ENCODE measurements at places on chromosomes 4 and X.
A peak's percentile ranks its signal among the peaks of the same experiment; 100 is the strongest.

DNA sequence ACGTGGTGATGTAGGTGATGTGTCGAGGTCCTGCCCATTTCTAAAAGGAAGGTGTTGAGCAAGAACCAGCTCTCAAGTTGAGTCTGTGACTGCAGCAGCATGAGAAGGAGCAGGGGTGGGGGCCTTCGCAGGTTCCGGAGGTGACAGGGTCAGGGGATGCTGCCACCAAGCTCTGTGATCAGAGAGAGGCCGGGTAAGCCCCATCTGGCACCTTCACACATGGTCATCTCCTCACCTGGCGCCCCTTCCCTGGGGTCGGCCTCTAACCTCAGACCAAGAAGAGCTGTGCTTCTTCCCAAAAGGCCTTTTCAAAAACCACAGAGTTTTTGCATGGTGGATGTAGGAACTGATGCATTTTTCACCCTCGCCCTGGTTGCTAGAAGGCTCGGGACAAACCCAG, 137.6 kb downstream of the CPZ start:
- DNase-seq = peak; percentile 5

DNA sequence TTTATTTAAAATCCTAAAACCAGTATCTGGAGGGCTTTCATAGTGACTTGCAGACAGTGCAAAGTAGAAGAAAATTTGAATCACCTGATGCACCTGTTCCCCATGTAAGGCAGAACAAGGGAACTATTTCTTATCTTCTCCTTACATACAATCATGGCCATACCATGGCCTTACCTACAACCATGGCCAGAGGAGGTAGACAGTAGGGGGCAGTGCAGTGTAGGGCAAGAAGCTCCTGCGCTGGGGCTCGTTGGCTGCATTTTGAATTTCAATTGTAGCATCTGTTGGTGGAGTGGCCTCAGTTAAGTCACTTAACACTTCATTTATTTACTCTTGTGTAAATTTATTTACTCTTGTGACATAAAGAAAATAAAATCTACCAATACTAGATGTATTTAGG, 33.0 kb downstream of the GALNTL6 start:
- DNase-seq = peak; percentile 21

GRCh38 chrX:29890646-29891200, 324.6 kb upstream of the MAGEB2 start:
- no peak for DNase-seq

DNA sequence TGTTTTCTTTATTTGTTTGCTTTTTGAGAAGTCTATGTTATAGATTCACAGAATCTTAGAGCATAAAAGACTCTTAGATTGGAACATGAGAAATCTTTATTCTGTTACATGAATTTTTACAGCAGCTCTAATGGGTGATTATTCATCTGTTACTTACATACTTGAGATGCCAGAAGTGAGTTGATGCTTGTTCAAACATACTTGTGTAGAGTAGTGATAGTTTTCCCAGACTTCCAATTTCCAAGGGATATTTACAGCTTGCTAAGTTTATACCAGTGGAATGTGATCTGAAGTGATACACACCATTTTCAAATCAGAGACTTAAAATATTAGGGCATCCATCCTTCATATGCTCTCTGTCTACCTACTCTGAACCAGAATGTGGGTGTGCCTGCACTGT, 252.9 kb upstream of the SMIM31 start:
- DNase-seq = no peak

GRCh38 chr4:124432500-124432899, 280.0 kb downstream of the ANKRD50 start:
- no peak for DNase-seq

DNA sequence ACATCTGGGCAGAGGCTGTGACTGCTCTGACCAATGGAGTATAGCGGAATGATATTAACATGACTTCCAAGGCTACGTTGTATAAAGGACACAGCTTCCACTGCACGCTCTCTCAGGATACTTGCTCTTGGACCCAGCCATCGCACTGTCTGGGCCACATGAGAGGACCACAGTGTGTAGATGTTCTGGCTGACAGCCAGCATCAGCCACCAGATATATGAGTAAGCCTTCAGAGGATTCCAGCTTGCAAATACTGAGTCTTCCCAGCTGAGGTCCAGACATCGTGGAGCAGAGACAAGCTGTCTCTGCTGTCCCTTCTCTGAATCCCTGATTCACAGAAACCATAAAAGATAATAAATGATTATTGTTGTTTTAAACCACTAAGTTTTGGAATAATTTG, 146.8 kb upstream of the USP9X start:
- no peak for DNase-seq

- DNase-seq = no peak
These were observed 4.5 kb downstream of the ACSL1 start for GRCh38 chr4:184821242-184821641.
